ENCODE measurements at places on chromosomes 6 and 20.

DNA sequence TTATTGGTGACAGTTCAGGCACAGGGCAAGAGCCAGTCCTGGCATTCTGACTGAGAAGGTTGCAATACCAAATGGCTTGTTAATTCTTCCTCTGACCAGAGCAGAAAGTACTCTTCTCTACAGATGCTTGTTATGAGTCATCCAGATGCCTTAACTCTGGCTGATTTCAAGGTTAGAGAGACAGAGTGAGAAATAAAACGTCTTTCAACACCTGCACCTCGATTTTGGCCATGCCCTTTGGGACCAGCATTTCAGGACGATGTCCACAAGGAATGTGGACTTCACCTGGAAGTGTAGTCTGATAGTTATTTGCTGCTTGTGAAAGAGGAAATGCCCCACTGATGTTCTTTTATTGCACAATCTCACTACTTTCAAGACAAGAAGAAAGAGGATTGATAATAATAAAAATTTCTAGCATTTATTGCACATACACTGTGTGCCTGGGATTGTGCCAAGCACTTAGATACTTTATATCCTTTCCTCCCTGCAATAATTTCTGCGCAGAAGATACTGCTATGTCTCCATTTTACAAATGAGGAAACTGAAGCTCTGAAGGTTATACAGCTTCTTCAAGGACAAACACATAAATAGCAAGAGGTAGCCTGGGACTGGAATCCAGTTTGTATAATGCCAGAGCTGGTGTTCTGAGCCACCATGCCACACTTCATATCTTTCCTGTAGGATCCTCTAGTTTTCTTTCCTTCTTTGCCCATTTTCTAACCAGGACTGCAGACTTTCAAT lies 33.5 kb upstream of the MCM3 start:
- no peak for DNase-seq

- peak; percentile 93 for DNase-seq
Measured at GRCh38 chr6:152301765-152302568, 335.2 kb downstream of the SYNE1 start.

GRCh38 chr6:44232676-44233566 lies 9.5 kb downstream of the SLC29A1 start:
- DNase-seq: no peak

DNA sequence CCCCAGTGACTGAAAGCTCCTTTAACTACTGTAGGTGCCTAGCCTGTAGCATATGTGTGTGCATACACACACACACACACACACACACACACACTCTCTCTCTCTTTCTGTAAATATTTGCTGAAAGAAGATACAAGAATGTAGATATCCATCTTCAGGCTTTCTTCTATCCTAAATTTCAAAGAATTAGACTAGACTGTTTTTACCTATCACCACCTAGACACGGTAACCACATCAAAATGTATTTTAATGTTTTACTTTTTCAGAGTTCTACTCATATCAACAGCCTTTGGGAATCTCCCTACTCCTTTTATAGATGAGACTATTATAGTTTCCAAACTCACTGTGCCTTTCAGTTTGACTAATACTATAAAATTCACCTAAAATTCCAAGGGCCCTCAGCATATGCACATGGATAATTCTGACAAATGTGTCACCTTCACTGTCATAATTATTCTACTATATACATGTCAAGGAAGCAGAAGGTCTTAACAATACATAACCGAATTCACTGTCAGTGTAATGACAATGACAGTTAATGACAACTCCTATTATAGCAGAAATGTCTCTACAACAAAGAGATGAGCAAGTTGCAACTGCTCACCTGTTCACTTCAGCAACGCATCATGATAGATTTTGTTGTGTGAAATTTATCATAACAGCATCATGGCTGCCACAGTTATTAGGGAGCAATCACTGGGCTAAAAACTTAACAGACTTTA lies 236.5 kb downstream of the GMPR start:
- DNase-seq: no peak

DNA sequence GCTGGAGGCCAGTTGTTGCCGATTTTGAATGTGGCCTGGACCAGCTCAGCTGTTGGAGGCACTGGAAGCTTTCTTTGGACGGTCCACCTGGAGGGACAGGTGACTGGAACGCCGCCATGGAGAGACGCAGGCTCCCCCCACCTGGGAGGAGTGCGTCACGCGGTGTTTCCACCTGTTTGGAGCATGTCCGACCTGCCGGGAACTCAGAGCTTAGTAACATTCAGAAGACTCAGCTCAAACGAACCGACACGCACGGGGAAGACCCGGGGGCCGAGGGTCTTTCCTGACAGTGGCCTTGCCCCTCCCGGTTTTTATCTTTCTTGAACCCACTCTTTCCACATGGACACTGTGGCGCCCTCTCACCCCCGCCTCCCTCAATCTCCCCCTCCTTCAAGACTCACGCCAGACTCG lies 141.6 kb downstream of the SMOC2 start:
- DNase-seq: no peak

- no peak for DNase-seq
Measured at GRCh38 chr6:134251320-134251719, 66.6 kb downstream of the SGK1 start.
